ENCODE measurements at places on chromosomes 3 and 15. TPM values are rescaled to one million over a fixed set of nuclear protein-coding genes. Genes with fewer than 3 reads are reported as not detected.

The ANKRD34C gene
- polyA plus RNA-seq: not detected

The RAD51 gene
- polyA plus RNA-seq: 5.0 TPM

The SCAANT1 gene
- not detected for polyA plus RNA-seq

The CLDN11 gene
- 440 TPM for polyA plus RNA-seq

The GPR171 gene
- polyA plus RNA-seq: not detected

The A4GNT gene
- polyA plus RNA-seq: not detected

The LMOD3 gene
- 0.20 TPM for polyA plus RNA-seq

The SLC12A1 gene
- polyA plus RNA-seq: not detected

The ZMYND10 gene
- 0.93 TPM for polyA plus RNA-seq

The GPR176 gene
- polyA plus RNA-seq: 99.9 TPM

The TRH gene
- polyA plus RNA-seq: not detected

The IRAK2 gene
- 3.6 TPM for polyA plus RNA-seq

The KCNAB1 gene
- 0.09 TPM for polyA plus RNA-seq

The TLR9 gene
- polyA plus RNA-seq: not detected

The AGBL1 gene
- not detected for polyA plus RNA-seq

The GOLGA8S gene
- polyA plus RNA-seq: 0.03 TPM

The RTP4 gene
- polyA plus RNA-seq: 1.0 TPM

The TGM5 gene
- polyA plus RNA-seq: 0.03 TPM

The LDHAL6B gene
- not detected for polyA plus RNA-seq

The TMEM108 gene
- 0.27 TPM for polyA plus RNA-seq

The DLL4 gene
- 1.0 TPM for polyA plus RNA-seq

The PLSCR2 gene
- polyA plus RNA-seq: not detected

The VIPR1 gene
- 0.11 TPM for polyA plus RNA-seq

The ACSBG1 gene
- not detected for polyA plus RNA-seq

The RARB gene
- polyA plus RNA-seq: 13.3 TPM

The KBTBD13 gene
- not detected for polyA plus RNA-seq

The GP9 gene
- polyA plus RNA-seq: not detected

The EPHB1 gene
- 0.41 TPM for polyA plus RNA-seq

The PLSCR5 gene
- polyA plus RNA-seq: not detected

The TRIM42 gene
- not detected for polyA plus RNA-seq

The MORC1 gene
- polyA plus RNA-seq: not detected

The RNU5B-1 gene
- polyA plus RNA-seq: not detected

The COLQ gene
- polyA plus RNA-seq: 0.17 TPM

The CHST13 gene
- polyA plus RNA-seq: not detected

The BTD gene
- 24.4 TPM for polyA plus RNA-seq

The MAPKAPK3 gene
- polyA plus RNA-seq: 44.6 TPM

The SPINT1 gene
- polyA plus RNA-seq: 0.16 TPM

The ADGRG7 gene
- polyA plus RNA-seq: not detected

The CLRN1 gene
- polyA plus RNA-seq: not detected

The EIF4E3 gene
- polyA plus RNA-seq: 7.6 TPM

The ZNF660 gene
- polyA plus RNA-seq: 0.92 TPM

The USP8 gene
- polyA plus RNA-seq: 58.5 TPM

The PRTG gene
- polyA plus RNA-seq: 0.90 TPM

The CLASP2 gene
- polyA plus RNA-seq: 31.8 TPM

The METTL6 gene
- polyA plus RNA-seq: 25.7 TPM

The LRRC31 gene
- not detected for polyA plus RNA-seq

The HYKK gene
- polyA plus RNA-seq: 3.6 TPM

The SNTN gene
- not detected for polyA plus RNA-seq

The SERINC4 gene
- 0.06 TPM for polyA plus RNA-seq

The MYH15 gene
- polyA plus RNA-seq: 0.24 TPM

The CNTN4 gene
- polyA plus RNA-seq: not detected

The CELSR3 gene
- 0.44 TPM for polyA plus RNA-seq

The NECTIN3 gene
- 46.0 TPM for polyA plus RNA-seq

Measured in fibroblast of lung (primary cell).